COR-L47 (cell line): ENCODE measurements at places on chromosomes 2 and 18.

- no peak for DNase-seq
Measured at GRCh38 chr2:196322973-196323810, 151.8 kb upstream of the STK17B start.

GRCh38 chr2:19611491-19612332 is 253.3 kb upstream of the OSR1 start:
- no peak for DNase-seq

DNA sequence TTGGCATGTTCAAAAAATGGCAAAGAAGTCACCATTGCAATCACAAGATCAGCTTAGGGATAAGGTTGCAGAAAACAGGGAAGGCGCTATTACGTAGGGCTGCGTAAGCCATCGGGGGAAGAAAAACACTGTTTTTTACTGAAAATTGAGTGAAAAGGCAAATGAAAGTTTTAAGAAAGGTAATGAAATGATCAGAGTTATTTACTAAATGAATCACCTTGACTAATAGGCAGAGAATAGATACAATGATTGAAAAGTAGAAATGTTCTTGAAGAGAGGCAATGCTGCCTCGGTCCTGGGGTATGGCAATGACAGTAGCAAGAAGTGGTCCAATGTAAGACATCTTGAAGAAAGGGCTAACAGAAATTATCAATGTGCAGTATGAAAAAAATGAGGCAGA is 1227.8 kb upstream of the ZEB2 start:
- no peak for DNase-seq

DNA sequence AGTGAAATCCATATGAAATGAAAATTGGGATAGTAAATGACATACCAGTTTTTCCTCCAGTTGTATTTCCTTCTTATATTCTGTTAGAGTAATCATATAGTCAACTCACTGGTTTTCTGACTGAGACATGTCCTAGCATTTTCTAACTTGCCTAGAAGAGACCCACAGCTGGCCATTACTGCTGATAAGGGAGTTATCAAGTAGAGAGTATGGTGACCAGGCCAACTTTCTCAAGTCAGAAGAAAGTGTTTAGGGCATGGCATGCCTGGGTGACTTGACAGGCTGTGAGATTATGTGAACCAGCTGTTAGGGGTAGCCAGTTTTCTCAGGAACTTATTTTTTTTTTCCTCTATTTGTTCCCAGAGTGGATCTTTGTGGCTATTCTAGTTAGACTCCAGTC is 81.2 kb downstream of the GPD2 start:
- DNase-seq = no peak

DNA sequence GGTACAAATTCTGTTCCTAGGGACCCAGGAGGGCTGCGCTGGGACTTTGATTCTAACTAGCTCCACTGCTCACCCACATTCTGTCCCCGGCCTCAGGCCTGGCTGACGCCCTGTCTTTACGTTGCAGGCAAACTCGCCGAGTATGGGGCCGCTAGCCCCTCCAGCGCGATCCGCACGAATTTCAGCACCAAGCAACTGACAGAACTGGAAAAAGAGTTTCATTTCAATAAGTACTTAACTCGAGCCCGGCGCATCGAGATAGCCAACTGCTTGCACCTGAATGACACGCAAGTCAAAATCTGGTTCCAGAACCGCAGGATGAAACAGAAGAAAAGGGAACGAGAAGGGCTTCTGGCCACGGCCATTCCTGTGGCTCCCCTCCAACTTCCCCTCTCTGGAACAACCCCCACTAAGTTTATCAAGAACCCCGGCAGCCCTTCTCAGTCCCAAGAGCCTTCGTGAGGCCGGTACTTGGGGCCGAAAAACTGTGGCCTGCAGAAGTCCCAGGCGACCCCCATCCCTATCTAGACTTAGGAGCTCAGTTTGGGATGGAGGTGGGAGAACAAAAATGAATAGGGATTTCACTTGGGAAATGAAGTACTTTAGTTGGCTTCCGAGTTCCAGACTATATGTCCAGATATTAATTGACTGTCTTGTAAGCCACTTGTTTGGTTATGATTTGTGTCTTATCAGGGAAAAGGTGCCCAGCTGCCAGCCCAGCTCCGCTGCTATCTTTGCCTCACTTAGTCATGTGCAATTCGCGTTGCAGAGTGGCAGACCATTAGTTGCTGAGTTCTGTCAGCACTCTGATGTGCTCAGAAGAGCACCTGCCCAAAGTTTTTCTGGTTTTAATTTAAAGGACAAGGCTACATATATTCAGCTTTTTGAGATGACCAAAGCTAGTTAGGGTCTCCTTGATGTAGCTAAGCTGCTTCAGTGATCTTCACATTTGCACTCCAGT is 1.5 kb downstream of the HOXD1 start:
- peak; percentile 10 for DNase-seq

DNA sequence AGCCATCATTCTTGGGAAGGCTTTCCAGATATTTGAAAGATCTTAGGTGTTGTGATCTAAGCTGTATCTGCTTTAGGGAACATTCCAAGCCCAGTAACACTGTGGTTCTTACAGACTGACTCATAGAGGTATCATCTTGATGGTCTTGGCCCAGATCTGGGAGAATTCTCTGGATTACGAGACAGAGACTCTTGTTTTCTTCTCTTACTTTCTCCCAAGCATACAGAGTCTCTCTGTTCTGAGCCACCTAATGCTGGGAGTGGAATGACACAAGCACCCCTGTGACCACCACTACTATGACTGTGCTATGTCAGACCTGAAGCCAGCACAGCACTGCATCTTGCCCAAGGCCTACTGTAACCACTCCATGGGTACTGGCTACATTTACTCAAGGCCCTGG is 81.0 kb upstream of the EPAS1 start:
- DNase-seq = no peak

- peak; percentile 78 for DNase-seq
Measured at GRCh38 chr2:54801352-54801751, 77.9 kb downstream of the EML6 start.

GRCh38 chr2:150588506-150588870 is 101.0 kb upstream of the RND3 start:
- no peak for DNase-seq

DNA sequence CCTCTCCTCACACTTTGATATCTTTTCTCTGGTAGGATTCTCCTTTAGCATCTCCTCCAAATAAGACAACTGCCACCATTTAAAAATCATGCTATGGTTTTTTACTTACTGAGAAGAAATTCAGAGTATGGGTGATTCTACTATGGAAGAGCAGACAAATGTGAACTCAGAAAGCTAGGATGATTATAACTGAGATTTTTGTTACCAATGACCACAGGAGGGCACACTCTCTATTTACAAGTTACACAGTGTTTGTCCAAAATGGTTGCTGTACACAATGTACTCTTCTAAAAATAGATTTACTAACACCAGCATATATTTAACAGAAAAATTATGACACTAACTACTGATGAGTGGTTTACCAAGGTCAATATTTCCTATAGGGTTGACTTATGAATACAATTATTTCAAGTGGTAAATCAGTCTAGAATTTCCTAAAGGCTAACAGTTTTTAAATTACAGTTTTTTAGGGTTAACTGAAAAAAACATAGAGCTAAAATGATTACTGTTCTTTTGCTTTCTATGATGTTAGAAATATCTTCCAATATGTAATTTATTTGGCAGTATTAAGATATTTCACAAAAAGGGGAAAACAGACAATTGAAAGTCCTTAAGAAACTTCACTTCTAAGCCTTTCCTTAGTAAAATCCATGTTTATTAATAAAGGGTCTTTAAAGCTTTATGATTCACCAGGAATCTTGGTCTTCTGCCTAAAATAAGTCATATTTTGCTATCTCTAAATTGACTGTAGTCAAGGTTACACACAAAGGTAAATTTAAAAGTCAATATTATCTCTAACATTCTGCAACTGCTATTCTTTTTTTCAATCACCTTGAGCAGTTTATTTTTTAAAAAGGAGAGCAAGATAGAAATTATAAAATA is 57.2 kb downstream of the MAP4K3 start:
- peak; percentile 17 for DNase-seq

GRCh38 chr2:103435010-103435409 is 673.2 kb downstream of the TMEM182 start:
- no peak for DNase-seq

- no peak for DNase-seq
Measured at GRCh38 chr18:57014772-57015413, 132.0 kb upstream of the BOD1L2 start.

DNA sequence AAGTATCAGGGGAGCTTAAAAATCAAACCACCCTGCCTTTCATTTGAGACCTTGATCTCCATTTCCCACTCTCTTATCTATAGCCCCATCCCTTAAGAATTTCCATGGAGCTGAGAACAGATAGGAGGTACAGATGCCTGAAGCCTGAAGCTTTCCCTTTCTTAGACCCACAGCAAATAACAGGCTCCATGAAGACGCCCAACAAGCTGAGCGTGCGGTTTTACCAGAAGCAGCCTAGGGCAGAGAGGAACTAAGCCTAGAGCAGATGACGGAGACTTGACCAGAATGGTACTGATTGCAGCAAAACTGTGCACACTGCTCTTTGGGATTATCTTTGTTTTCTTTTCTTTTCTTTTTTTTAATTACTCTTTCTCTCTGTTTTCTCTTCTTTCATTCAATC is 1.7 kb upstream of the ERBB4 start:
- DNase-seq = no peak

DNA sequence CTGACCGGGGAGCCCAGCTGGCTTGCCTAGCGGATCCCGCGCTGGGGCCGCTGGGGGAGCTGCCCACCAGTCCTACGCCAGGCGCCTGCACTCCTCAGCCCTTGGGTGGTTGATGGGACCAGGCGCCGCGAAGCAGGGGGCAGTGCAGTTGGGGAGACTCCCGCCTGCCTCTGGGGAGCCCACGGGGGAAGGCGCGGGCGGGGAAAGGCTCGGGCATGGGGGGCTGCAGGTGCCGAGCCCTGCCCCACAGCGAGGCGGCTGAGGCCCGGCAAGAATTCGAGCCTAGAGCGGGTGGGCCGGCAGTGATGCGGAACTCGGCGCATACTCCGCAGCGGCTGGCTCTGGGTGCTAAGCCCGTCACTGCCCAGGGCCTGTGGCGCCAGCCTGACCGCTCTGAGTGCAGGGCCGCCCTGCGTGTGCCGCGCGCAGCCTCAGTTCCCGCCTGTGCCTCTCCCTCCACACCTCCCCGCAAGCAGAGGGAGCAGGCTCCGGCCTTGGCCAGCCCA is 249.1 kb upstream of the TEKT4 start:
- peak; percentile 51 for DNase-seq

DNA sequence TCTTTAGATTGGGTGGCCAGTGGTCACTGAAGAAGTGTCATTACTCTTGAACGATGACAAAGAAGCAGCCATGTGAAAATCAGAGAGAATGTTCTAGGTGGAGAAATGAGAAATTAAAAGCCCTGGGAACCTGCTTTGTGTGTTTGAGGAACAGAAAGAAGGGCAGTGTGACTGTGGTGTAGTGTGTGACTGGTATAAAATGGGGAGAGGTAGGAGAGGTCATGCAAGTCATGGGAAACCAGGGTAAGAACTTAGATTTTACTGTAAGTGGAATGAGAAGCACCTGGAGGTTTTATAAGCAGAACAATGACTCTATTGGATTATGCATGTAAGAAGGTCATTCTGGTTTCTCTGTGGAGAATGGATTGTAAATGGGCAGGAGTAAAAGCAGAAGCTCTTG is 12.2 kb downstream of the ICOS start:
- no peak for DNase-seq

DNA sequence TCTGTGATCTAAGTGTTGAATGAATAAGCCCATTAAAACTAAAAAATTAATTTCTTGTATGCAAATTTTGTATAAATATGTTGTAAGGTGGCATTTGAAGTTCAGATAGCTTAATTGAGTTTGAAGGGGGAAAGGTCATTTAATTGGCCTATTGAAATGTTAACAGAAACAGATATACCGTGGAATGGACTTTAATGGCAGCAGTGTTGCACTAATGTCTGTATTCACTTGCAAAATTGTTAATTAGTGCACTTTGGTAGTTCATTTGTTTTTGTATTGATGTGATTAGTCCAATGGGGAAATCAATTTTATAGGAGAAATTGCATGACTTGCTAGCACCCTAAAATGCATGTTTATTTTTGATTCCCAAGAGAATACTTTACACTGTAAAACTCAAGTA is 41.8 kb upstream of the OTX1 start:
- no peak for DNase-seq

DNA sequence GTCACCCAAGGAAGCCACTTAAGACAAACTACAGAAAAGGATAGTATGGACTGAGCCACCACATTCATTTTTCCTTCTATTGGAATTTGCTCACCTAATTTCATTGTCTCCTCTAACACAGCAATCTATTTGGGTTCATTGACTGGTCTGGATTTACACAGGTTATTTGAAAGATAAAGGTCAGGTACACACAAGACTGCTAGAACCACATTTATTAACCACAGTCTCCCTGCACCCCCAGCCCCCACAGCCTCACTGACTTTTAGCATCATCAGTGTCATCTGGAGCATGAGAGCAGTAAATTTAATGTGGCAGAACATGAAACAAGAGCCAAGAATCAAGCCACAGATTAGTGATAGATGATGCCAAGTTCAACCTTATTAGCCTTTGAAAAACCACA is 226.9 kb upstream of the GYPC start:
- no peak for DNase-seq

DNA sequence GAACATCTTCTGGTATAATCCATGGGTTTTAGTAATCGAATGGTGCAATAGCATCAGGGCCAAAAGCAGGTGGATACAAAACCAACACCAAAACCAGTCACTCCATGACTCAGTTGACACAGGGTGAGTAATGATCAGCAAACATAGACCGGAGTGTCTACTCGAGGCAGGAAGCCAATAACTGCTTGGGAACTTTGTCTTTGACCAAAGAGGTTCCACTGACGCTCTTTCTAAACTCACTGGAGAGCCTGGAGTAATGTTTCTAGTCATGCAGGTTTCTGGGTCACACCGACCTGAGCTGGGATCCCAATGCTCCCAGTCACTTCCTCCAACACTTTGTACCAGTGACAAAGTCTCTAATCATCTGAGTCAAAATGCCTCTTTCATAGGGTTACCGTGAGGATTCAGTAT is 30.9 kb downstream of the MREG start:
- no peak for DNase-seq

DNA sequence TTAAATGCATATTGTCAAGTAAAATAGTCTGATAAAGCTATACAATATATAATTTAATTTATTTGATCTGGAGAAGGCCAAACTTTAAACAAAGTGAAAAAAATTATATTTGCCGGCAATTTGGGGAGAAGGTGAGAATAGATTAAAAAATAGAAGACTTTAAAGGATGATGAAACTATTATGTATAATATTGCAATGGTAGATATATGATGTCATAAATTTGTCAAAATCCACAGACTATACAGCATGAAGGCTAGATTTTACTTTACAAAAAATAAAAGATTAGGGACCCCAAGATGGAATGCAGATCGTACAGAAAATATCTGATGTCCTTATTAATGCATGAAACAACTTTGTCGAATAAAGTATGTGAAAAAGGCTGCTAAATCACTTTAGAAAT is 67.3 kb upstream of the MAL start:
- no peak for DNase-seq

GRCh38 chr18:78505851-78506461 is 473.7 kb upstream of the SALL3 start:
- DNase-seq = no peak
